NCI-H187 treated with DMSO at 0.1 percent for 48 hours (cell line): ENCODE measurements at places on chromosomes 6 and 20.

DNA sequence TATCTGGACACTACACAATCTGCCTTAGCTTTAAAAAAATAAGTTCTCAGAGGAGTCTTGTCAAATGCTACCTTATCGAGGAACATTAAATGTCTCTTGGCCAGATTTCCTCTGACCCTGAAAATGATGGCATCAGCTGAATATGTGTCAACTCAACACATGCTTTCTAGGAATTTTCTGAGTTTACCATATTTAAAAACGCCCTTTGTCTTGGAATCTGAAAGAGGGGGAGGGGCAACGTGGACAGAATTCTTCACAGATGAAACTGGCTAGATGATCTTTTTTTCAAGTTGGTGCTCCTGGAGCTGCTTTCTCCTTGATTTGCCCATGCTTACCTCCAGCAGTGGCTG lies 5.1 kb downstream of the SOX4 start:
- DNase-seq: no peak

- no peak for DNase-seq
Observed at GRCh38 chr6:21898107-21898796, 304.7 kb downstream of the SOX4 start.

GRCh38 chr6:33886673-33887144 lies 82.9 kb upstream of the MLN start:
- DNase-seq: no peak

DNA sequence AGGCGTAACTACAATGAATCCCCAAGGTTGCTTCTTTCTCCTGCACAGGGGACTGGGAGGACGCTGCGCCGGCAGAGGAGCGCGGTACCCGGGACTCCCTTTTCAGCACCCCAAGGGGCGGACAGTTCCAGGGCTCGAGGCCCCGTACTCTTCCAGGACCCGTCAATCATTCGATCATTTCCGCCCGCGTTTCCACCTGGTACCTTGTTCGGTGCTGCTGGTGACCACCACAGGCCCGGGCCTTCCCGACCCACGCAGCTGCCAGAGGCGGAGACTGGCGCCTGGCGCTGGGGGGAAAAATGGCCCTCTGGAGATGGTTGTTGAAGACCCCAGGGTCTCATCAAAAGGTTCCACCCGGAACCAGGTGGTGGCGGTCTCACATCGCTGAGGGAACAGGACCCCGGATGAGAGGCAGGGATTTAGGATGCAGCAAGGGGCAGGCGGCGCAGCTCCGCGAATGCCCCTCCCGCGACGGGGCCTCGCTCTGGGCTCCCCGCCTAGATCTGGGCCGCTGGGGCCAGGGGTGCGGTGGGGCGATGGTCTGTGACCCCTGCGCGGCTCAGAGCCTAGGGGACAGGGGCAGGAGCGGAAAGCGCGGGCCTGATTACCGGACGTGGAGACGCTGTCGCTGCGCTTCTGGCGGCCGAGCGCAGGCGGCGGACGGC lies 744 bp downstream of the VSX1 start:
- no peak for DNase-seq

GRCh38 chr6:80341330-80341729 lies 234.9 kb downstream of the BCKDHB start:
- DNase-seq: no peak

GRCh38 chr6:105533301-105533700 lies 130.4 kb upstream of the PREP start:
- no peak for DNase-seq

DNA sequence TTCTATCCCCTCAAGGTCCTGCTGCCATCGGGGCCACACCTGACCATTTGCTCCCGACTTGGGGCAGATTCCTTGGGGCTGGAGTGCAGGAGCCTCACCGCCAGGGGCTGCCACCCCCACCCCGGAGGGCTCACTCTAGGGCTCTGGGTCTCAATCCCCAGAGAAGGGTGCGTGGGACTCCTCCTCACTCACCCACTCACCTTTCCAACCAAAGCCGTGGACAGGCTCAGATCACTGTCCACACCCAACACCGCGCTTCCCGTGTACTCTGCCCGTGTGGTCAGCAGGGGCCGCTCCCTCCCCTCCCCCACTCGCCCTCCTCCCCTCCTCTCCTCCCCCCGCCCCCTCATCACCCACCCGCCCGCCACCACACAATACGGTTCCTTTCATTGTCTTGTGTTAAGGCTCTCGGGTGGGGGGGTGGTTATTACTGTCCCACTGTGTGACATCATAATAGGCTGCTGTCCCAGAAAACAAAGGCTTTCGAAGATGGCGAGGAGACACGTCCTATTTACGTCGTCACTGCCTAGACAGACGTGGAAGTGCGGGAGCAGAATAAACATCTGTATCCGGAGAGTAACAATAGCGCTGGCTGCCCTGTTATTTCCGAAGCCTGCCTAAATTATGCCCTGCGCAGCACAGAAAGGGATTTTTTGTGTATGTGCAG lies 85.8 kb downstream of the YTHDF1 start:
- DNase-seq: no peak

- no peak for DNase-seq
Observed at GRCh38 chr6:43901733-43902230, 131.8 kb downstream of the VEGFA start.

GRCh38 chr6:113976806-113977205 lies 5.9 kb upstream of the HDAC2 start:
- no peak for DNase-seq

DNA sequence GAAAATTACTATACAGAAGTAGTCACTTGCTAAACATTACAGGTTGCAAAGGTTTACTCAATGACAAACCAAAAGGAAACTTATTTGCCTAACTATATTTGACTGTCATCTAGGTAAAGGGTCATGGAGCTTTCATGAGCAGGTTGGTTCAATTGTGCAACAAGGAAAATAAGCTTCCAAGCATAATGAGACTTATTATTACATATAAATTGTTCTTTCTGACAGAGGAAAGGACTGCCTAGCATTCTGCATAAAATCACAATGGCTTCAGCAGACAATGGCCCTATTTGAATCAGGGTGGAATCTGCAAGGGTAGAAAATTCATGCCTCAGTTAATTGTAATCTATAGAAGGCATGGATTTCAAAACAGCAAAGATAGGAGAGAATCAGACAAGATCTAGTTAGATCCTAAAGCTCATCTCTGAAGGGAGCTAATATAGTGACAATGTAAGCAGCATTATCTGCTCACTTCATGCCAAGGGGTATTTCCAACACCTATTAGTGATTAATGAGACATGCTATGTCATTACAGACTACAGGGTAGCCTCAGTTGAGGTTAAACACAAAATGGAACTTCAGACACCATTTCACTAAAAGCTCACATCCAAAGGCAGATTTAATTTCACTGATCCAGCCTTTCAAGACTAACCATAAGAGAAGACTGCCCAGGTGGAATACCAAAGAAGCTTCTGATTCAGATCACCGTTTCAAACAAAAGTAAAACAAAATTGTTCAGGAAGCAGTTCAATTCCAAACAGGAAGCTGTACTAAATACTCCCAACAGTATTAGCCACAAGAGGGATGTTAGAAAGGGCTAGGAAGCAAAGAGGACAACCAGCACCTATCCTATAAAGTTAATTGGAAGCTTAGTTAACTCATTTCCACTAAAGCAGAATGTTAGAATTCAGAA lies 8.5 kb downstream of the STAU1 start:
- DNase-seq: no peak

GRCh38 chr6:130018744-130019325 lies 454 bp downstream of the L3MBTL3 start:
- DNase-seq: no peak

DNA sequence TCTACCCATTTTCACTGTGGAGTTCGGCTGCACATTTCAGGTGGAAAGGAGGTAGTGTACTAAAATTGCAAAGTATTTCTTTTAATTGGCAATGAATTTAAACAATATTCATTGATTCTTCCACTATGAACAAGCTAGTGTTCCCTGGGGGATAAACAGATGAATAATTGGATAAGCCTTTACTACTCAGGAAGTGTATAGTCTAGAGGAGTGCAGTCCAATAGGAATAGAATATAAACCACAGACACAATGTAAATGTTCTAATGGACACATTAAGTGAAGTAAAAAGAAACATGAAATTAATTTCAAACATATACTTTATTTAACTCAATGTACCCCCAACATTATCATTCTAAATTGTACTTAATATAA lies 28.7 kb downstream of the SGK1 start:
- DNase-seq: no peak
